ENCODE measurements at places on chromosomes 2 and 18.

GRCh38 chr2:214604861-214605260, 194.0 kb downstream of the VWC2L start:
- DNase-seq = no peak

- no peak for DNase-seq
These were observed 48.3 kb upstream of the STK17B start for GRCh38 chr2:196219671-196220070.

DNA sequence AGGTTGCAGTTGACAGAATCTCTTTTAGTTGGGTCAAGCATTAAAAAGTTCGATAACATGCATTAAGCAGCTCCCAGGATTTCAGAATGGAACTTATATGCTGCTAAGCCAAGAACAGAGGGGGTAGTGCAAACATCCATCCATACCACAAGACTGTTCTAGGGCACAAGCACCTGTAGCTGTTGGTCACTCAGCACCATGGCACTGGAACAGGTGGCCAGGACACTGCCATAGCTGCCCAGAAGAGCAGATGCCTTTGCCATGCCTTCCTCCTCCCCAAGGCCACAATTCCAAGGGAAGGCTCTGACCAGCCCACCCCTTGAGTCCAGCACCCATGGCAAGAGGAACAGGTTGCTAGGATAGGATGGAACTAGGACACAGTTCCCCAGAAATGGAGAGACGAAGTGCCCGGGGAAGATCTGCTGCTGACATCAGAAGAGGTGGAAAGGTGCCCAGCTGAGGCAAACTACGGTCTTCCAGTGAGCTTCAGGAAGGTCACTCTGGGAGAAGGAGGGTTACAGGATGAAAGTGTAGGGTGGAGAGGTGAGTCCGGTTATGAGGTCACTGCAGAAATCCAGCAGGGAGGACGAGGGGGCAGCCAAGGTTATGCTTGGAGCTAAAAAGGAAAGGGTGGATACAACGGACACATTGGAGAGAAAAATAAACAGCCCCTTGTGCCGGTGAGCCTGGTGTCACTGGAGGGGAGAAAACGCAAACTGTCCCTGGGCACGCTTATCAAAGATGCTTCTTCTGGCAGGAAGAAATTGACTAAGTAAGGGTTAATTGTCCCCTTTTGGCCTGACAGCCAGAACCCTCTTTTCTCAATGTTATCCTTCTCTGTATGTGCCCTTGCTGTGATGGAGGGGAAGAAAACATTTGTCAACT, 41.9 kb downstream of the C1QL2 start:
- no peak for DNase-seq

DNA sequence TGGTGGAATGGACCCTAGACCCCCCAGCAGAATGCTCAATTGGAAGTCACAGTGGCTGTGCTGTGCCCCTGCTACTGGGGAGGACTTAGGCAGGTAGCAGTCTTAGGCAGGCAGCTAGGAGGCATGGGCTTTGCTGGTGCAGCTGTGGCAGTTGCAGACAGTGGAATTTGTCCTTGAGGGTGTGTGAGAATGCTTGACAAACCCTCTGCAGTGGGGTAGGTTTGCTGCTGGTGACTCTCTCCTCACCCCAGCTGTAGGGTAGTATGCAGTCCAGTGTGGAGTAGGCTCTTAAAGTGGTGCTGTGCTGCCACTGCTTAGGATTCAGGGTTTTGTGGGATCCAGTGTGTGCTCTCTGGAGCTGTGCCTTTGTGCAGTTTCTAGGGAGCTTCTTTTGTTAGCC, 61.3 kb downstream of the NUP35 start:
- DNase-seq = no peak

DNA sequence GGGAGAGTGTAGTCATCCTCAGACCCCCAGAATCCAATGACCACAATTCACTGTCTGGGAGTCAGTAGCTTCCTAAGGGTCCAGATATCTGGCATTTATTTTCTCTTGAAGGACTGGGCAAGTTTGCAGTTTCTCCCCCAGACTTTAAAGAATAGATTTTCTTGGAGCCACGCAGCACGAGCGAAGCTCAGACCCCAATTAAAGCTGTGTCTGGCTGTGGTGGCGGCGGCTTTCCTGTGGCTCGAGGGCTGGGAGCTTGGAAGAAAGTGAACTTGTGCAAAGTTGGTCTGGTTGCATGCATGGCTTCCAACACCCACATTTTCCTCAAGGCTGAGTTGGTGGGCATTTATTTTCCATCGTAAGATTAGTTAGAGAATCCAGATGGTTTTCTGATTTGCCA, 105.0 kb downstream of the ACKR3 start:
- DNase-seq = no peak

- no peak for DNase-seq
These were observed 45.1 kb downstream of the TET3 start for GRCh38 chr2:74029714-74030397.

GRCh38 chr2:36584148-36584794, 13.7 kb downstream of the FEZ2 start:
- no peak for DNase-seq

DNA sequence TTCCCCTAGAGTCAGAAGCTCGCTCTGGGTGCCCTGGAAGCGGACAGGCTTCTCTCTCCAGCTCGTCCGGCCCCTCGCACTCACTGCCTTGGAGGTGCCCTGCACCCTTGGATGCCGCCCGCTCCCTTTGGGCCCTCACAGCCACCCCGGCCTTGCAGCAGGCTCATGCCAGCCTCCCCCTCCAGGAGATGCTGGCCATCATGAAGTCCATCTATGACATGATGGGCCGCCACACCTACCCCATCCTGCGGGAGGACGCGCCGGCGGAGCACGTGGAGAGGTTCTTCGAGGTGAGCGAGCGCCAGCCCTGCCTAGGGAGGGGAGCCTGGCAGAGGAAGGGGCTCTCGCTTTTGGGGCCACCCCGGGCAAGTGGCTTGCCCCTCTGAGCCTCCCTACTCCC, 20.3 kb upstream of the FAHD2A start:
- DNase-seq = no peak

- DNase-seq = no peak
These were observed 6.3 kb upstream of the RAB31 start for GRCh38 chr18:9701609-9702349.

DNA sequence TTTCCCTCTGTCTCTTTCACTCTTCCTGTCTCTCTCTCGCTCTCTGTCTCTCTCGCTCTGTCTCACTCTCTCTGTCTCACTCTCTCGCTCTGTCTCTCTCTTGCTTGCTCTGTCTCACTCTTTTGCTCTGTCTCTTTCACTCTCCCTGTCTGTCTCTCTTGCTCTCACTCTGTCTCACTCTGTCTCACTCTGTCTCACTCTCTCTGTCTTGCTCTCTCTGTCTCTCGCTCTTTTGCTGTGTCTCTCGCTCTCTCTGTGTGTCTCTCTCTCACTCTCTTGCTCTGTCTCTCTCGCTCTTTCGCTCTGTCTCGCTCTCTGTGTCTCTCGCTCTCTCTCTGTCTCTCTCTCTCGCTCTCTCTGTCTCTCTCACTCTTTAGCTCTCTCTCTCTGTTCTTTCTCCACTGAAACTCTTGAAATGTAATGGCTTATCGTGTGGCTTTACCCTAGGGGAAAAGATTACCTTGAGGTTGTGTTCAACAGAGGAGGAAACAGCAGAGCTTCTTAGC, 22.9 kb downstream of the INPP1 start:
- no peak for DNase-seq

DNA sequence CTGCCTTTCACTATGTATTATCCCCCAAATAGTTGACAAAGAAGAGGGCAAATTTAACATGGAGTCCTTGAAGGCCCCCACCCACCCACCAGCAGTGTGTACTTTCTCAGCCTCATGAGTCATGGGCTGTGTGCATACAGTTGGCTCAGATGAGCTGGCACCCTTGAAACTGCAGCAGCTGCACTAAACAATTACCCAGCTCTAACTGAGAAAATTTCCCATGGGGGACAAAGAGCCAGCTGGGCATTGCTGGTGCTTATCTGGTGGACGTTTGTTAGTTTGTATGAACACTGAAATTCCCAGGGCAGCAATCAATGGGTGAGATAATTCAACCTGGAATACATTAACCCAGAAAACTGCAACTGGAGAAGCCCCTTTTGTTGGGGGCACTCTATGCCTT, 131.7 kb downstream of the GCA start:
- DNase-seq = peak; percentile 98

GRCh38 chr18:3248658-3249359, 1.2 kb downstream of the MYL12A start:
- no peak for DNase-seq

DNA sequence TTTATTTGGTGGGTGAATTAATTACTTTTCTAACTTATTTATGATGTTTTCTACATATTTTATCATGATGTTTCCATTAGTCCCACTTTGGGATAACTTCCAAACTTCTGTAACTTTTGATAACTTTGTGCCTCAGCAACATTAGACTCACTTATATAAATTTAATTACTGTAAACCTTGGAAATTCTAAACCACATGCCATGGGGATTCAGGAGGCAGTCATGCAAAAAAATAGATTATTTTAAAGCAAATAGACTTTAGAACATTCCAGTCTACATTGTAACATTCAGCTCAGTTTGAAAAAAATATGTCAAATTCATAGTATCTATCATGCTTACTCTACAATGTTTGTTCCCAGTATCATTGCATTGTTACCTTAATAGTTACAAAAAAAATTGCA, 728.5 kb upstream of the NRXN1 start:
- DNase-seq = no peak

All from NCI-H1436 (cell line).